GM23248 (cell line): ENCODE measurements at places on chromosomes 1 and 21. TPM values are rescaled to one million over a fixed set of nuclear protein-coding genes. Genes with fewer than 3 reads are reported as not detected.

DNA sequence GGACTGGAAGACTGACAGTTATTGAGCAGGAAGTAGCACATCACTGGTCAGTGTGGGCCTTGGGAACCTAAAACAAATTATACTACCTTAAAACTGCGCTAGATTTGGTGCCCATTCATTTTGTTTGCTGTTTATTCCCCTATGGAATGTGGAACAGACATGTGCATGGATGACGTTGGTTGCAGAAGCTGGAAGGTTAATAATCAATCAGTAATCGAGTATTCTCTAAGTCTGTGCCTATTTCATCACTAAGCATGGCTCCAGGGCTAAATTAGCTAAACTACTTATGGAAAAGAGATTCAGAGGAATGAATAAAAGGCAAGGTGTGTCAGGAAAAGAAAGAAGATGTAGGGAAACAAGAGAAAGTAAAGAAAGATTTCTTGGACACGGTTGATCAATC is 33.5 kb upstream of the DPT start:
- no peaks in the 10 kb centered on the region for H3K27me3 ChIP-seq
- no peaks in the 10 kb centered on the region for H3K36me3 ChIP-seq
- H3K27ac ChIP-seq: no peak overlapping the region
- no peak overlapping the region for H3K4me3 ChIP-seq
- DNase-seq: no peak

DNA sequence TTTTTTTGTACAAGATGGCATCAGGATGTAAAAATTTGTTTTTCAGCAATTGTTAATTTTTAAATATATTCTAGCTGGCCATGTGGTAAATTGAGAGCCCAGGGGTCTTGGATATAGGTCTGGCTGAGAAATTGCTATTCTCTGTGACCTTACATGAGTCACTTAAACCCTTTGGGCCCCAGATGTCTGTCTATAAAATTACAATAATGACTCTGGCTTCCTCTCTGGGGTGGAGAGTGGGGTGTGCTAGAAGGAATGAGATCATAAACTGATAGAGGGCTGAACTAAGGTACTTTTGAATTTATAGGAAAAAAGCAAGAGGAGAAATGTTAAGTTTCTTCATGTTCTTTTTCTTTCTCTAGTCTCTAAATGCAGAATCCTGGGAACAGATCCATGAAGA is 12.4 kb upstream of the TCHH start:
- peaks cover 52% of the 10 kb centered on the region for H3K27me3 ChIP-seq
- no peak overlapping the region for H3K4me3 ChIP-seq
- no peaks in the 10 kb centered on the region for H3K36me3 ChIP-seq
- H3K27ac ChIP-seq: no peak overlapping the region
- no peaks in the 10 kb centered on the region for H3K4me1 ChIP-seq

The C4BPA gene
- polyA plus RNA-seq: not detected in 2 replicates

GRCh38 chr21:45388611-45389296 is 16.2 kb upstream of the COL18A1 start:
- H3K4me1 ChIP-seq: peaks cover 6% of the 10 kb centered on the region; the same call in 1 of the 2 replicates
- no peak overlapping the region for H3K4me3 ChIP-seq
- H3K27me3 ChIP-seq: no peaks in the 10 kb centered on the region
- H3K36me3 ChIP-seq: no peaks in the 10 kb centered on the region

GRCh38 chr1:184513966-184514365 is 127.1 kb downstream of the C1orf21 start:
- H3K27ac ChIP-seq: peak overlapping the region; percentile 30; the same call in 1 of the 2 replicates
- peak; percentile 73 for DNase-seq
- 0 out of 2 replicates have a peak, but pooled peaks cover 6% of the 10 kb centered on the region for H3K4me1 ChIP-seq
- no peak overlapping the region for H3K4me3 ChIP-seq

The PRDM2 gene
- polyA plus RNA-seq: 14.0 and 15.1 TPM in 2 replicates

GRCh38 chr1:227437495-227438008 is 119.3 kb upstream of the CDC42BPA start:
- DNase-seq: peak; percentile 73
- no peaks in the 10 kb centered on the region for H3K4me1 ChIP-seq
- H3K4me3 ChIP-seq: peak overlapping the region; percentile 69
- no peak overlapping the region for H3K27ac ChIP-seq
- no peaks in the 10 kb centered on the region for H3K27me3 ChIP-seq

The CNR2 gene
- not detected in 2 replicates for polyA plus RNA-seq

- no peak overlapping the region for H3K27ac ChIP-seq
- no peak for DNase-seq
- no peaks in the 10 kb centered on the region for H3K27me3 ChIP-seq
- peaks cover 11% of the 10 kb centered on the region for H3K4me1 ChIP-seq
These were observed 400.7 kb downstream of the SMYD3 start for GRCh38 chr1:246106342-246106763.

The SNRNP40 gene
- polyA plus RNA-seq: 51.5 and 51.9 TPM in 2 replicates

DNA sequence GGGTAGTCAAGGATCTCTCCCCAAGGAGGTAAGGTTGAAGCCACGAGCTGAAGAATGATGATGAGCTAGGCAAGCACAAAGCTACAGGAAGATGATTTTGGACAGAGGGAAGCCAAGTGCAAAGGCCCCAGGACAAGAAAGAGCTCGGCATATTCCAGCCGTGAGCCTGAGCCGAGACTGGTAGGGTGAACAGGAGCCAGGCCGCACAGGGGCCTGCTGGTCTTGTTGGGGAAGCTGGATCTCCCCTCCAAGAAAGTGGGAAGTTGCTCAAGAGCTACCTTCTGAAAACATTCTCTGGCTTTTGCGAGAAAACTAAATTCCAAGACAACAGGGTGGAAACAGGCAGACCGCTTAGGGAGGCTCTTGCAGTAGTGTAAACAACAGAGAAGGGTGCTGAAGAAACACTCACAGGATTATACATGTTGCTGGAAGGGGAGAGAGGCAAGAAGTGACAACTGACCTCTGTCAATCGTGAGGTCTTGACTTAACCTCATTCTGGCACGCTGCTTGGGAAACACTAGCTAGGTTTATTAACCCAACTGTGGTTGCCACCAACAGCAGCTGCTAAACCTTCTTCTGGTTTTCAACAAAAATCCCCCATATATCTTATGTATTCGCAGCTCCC is 625.2 kb downstream of the SMYD3 start:
- H3K4me3 ChIP-seq: no peak overlapping the region
- DNase-seq: no peak
- no peaks in the 10 kb centered on the region for H3K27me3 ChIP-seq
- peak overlapping the region; percentile 60 for H3K27ac ChIP-seq

The C1orf141 gene
- polyA plus RNA-seq: not detected in 2 replicates

- H3K4me1 ChIP-seq: no peaks in the 10 kb centered on the region
- H3K36me3 ChIP-seq: 0 out of 2 replicates have a peak, but pooled peaks cover 6% of the 10 kb centered on the region
- H3K4me3 ChIP-seq: no peak overlapping the region
- DNase-seq: no peak
These were observed 80.2 kb downstream of the RABGAP1L start for GRCh38 chr1:174239541-174239940.

DNA sequence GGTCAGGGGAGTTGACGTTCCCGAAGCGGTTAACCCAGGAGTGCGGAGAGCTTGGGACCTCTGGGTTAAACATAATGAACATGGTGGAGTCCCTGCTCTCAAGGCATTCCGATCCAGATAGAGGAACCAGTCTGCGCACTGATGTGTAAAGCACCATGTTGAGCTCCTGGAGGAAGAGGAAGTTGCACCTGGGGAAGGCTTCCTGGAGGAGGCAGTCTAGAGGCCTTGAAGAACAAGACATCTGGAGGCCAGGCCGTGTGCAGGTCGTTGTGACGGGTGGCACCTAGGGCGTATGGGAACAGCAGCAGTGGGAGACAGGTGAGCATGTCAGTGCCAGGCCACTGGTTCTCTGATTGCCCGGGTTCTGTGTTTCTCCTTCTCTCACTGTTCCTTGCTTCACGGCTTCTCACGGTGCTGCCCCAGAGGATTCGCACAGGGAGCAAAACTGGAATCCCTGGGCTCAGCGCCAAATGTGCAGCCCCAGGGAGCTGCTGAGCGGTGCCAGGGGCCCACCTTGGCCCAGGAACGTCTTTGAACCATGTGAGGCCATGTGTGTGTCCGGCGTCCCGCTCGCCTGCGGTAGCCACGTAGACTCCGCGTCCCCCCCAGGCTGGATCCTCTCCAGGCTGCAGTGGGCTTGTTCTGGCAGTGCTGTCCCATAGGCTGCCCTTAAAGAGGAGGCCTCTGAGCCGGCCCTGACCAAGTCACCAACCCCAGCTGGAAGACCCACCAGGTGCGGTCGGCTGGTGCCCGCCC is 122.9 kb upstream of the GALNT2 start:
- H3K36me3 ChIP-seq: no peaks in the 10 kb centered on the region
- H3K4me1 ChIP-seq: no peaks in the 10 kb centered on the region
- 0 out of 2 replicates have a peak, but pooled peaks cover 4% of the 10 kb centered on the region for H3K27me3 ChIP-seq
- no peak for DNase-seq
- H3K4me3 ChIP-seq: no peak overlapping the region

The S100A3 gene
- 7.5 and 8.0 TPM in 2 replicates for polyA plus RNA-seq

The NBPF19 gene
- 3.0 and 4.0 TPM in 2 replicates for polyA plus RNA-seq

- no peak overlapping the region for H3K27ac ChIP-seq
- no peaks in the 10 kb centered on the region for H3K27me3 ChIP-seq
- DNase-seq: peak; percentile 82
- H3K4me3 ChIP-seq: no peak overlapping the region
- H3K4me1 ChIP-seq: peaks cover 4% of the 10 kb centered on the region; the same call in 1 of the 2 replicates
These were observed 421.3 kb downstream of the NEGR1 start for GRCh38 chr1:71861022-71861421.

GRCh38 chr1:208272713-208273112 is 28.5 kb upstream of the PLXNA2 start:
- no peak overlapping the region for H3K4me3 ChIP-seq
- DNase-seq: no peak
- H3K4me1 ChIP-seq: no peaks in the 10 kb centered on the region
- H3K27ac ChIP-seq: no peak overlapping the region
- H3K27me3 ChIP-seq: peaks cover 86% of the 10 kb centered on the region

The PRXL2B gene
- polyA plus RNA-seq: 12.4 and 13.5 TPM in 2 replicates

- peaks cover 19% of the 10 kb centered on the region for H3K4me1 ChIP-seq
- H3K36me3 ChIP-seq: no peaks in the 10 kb centered on the region
- no peak for DNase-seq
- no peaks in the 10 kb centered on the region for H3K27me3 ChIP-seq
- H3K4me3 ChIP-seq: no peak overlapping the region
- no peak overlapping the region for H3K27ac ChIP-seq
These were observed 59.4 kb upstream of the FMOD start for GRCh38 chr1:203410182-203410900.

DNA sequence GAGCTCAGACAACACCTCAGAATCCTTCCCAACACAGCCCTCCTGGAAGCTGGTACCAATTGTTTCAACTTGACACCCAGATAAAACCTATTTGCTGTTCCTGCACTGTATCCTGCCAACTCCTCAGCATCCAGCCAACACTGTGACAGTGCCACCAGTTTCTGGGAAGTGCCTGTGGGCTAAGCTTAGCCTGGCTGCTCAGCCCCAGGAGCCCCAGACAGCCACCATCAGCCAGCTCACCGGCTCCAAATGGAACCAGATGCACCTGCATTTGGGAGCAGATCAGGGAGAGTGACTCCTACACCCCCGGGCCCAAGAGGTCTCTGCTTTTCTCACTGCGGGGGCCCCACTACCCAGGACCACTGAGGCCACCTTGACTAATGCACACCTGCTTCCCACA is 24.9 kb downstream of the KCNN3 start:
- peaks cover 6% of the 10 kb centered on the region; the same call in 1 of the 2 replicates for H3K27me3 ChIP-seq
- H3K27ac ChIP-seq: no peak overlapping the region
- DNase-seq: no peak
- H3K4me3 ChIP-seq: no peak overlapping the region

DNA sequence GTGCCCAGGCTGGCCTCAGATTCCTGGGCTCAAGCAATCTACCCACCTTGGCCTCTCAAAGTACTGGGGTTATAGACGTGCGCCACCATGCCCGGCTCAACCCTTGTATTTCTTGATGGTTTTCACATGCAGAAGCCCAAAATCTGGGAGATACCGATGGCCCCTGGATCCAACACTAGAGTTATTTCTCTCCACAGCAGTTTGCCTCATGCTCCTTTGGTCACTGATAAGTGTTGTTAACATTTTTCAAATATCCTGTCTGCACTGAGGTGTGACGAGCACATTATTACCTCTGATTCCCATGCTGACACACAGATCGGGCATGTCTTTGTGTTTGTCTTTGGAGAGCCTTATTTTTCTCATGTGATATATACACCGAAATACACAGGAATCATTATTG is 107.0 kb downstream of the KIF26B start:
- peaks cover 18% of the 10 kb centered on the region for H3K4me1 ChIP-seq
- H3K27ac ChIP-seq: no peak overlapping the region
- no peak overlapping the region for H3K4me3 ChIP-seq
- H3K36me3 ChIP-seq: no peaks in the 10 kb centered on the region
- DNase-seq: no peak

GRCh38 chr1:5745800-5746610 is 246.2 kb downstream of the NPHP4 start:
- no peaks in the 10 kb centered on the region for H3K36me3 ChIP-seq
- peak; percentile 73 for DNase-seq
- H3K4me1 ChIP-seq: no peaks in the 10 kb centered on the region
- no peaks in the 10 kb centered on the region for H3K27me3 ChIP-seq

- DNase-seq: no peak
- H3K4me3 ChIP-seq: no peak overlapping the region
- no peak overlapping the region for H3K27ac ChIP-seq
- no peaks in the 10 kb centered on the region for H3K36me3 ChIP-seq
- peaks cover 3% of the 10 kb centered on the region; the same call in 1 of the 2 replicates for H3K27me3 ChIP-seq
These were observed 56.9 kb upstream of the POFUT2 start for GRCh38 chr21:45344576-45344975.

The NGF gene
- polyA plus RNA-seq: 52.9 and 55.0 TPM in 2 replicates

DNA sequence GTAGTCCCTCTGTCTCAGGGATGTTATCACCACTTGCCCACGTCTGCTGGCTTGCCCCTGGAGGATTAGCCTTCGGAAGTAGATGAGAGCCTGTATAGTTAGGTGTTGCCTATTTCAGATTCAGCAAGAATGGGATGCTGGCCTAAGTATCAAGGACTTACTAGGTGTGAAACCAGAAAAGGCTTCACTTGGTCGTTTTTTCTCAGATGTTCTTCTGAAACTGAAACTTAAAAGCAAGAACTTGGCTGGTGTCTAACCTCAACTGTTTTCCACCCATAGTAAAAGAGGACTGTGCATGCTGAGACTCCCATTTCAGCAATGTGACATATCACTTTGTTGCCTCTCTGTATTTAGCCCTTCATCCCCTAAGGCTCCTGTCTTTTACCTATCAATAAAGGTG is 67.0 kb upstream of the LRRC53 start:
- H3K4me1 ChIP-seq: no peaks in the 10 kb centered on the region
- H3K36me3 ChIP-seq: no peaks in the 10 kb centered on the region
- H3K27ac ChIP-seq: no peak overlapping the region

The HMGCS2 gene
- not detected in 2 replicates for polyA plus RNA-seq

DNA sequence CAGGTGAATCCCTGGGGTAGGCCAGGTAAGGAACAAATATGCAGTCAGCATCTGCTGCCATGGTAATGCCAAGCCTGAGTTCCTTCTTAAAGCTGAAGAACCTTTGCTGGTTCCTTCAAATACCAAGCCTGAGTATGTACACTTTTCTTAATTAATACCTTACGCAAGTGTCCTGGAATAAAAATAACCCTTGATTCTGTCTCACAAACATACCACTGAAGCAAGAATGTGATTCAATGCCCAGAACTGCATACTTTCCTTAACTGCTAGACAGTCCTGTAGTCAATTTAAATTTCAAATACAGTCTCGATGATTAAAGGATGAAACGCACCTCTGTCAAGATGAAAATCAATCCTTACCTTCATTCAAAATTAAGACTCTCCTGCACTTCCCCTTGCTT is 634.0 kb upstream of the CHRM3 start:
- no peak overlapping the region for H3K27ac ChIP-seq
- H3K27me3 ChIP-seq: no peaks in the 10 kb centered on the region
- peak; percentile 13 for DNase-seq
- H3K36me3 ChIP-seq: no peaks in the 10 kb centered on the region
